Esophagus squamous epithelium (tissue), 5 donors: ENCODE measurements at places on chromosomes 3 and 15. TPM values are rescaled to one million over a fixed set of nuclear protein-coding genes. Genes with fewer than 3 reads are reported as not detected.

Gene SPTSSB
- total RNA-seq = 4.2 TPM

DNA sequence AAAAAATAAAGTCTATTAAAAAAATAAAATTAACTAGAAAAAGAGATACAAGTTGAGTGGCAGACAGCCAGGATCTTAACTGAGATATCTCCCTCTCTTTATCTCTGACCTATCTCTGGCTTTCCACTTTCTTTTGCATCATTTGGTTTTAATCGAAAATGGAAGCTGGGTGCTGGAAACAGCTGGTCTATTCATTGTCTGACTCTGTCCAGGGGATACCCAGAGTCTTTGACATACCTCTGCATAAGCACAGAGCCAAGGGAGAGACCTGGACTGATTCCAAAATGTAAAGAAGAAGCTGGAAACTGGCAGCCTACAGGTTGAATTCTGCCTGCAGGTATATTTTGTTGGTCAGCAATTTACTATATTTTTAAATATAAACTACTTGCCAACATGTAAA, 29.6 kb upstream of the CRBN start:
- H3K36me3 ChIP-seq = no peaks in the 10 kb centered on the region
- no peak overlapping the region for H3K27ac ChIP-seq
- DNase-seq = no peak
- H3K27me3 ChIP-seq = no peaks in the 10 kb centered on the region
- no peaks in the 10 kb centered on the region for H3K4me1 ChIP-seq

DNA sequence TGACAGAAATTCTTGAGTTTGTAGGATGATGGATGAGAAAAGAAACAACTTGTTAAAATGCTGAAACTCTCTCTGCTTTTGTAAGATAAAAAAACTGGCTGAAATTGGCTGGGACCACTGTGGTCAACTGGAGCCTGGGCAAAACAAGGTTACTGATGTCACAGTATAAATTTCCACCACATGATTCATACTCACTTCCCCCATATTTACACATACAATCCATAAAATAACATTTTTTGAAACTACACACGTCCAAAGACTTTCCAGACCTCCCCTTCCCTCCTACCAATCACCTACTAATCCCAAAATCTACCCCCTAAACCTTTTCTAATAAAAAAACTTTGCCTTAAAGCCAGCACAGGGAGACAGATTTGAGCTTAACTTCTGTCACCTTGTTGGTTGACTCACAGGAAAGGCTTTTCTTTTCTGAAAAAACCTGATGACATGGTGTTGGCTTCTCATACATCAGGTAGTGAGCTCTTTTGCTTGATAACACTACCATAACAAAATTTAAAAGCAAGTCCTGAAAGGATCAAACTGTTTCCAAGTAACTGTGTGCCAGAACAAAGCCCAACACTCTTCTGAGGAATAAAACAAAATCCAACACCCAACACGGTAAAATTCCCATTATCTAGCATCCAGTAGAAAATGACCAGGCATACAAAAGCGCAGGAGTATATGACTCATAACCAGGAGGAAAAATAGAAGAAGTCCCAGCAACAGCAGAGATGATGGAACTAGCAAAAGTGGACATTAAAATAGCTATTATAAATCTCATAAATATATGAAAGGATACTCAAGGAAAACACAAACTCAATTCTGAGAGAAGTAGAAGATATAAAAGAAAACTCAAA, 87.3 kb upstream of the SNRK start:
- DNase-seq = no peak
- H3K4me3 ChIP-seq = no peak overlapping the region
- H3K4me1 ChIP-seq = no peaks in the 10 kb centered on the region
- H3K27me3 ChIP-seq = peaks cover 25% of the 10 kb centered on the region
- no peak overlapping the region for H3K27ac ChIP-seq
- H3K36me3 ChIP-seq = no peaks in the 10 kb centered on the region

DNA sequence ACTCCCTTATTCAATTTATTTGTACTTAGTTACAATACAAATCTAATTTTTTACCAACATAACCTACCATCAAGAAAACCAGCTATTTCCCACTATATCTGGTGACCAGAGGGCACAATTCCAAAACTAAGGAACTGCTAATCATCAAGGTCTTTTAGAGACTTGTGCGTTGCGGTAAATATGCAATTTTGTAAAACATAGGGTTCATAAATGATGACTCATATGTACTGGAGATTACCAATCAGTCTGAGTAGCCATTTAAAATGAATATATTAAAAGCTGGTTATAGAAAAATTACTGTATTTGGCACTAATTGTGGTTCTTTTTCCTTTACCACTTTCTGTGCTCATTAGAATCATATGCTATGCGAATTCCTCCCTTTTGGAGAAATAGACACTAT, 859.6 kb downstream of the ROBO1 start:
- no peaks in the 10 kb centered on the region for H3K4me1 ChIP-seq
- H3K36me3 ChIP-seq = no peaks in the 10 kb centered on the region
- DNase-seq = no peak
- H3K4me3 ChIP-seq = no peak overlapping the region
- no peak overlapping the region for H3K27ac ChIP-seq
- H3K27me3 ChIP-seq = no peaks in the 10 kb centered on the region

DNA sequence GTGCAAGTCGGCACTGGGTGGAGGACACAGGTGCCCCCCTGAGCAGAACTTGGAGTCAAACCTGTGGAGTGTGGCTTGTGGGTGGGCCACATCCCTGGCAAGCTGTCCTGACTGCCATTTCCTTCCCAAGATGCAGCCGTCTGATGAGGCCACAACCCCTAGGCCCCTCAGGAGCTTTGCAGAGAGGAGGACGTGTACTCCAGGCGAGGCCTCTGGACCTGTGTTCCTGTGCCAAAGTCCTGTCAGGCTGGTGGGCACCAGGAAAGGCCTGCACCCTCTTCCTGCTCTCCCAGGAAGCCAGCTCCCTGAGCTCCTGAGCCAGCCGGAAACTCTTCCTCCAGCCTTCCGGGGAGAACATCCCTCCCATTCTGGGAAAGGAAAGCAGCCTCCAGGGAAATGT, 48.5 kb downstream of the CMTM6 start:
- H3K36me3 ChIP-seq = no peaks in the 10 kb centered on the region
- no peak for DNase-seq
- H3K27ac ChIP-seq = peak overlapping the region; percentile 19
- no peaks in the 10 kb centered on the region for H3K27me3 ChIP-seq
- H3K4me3 ChIP-seq = no peak overlapping the region

DNA sequence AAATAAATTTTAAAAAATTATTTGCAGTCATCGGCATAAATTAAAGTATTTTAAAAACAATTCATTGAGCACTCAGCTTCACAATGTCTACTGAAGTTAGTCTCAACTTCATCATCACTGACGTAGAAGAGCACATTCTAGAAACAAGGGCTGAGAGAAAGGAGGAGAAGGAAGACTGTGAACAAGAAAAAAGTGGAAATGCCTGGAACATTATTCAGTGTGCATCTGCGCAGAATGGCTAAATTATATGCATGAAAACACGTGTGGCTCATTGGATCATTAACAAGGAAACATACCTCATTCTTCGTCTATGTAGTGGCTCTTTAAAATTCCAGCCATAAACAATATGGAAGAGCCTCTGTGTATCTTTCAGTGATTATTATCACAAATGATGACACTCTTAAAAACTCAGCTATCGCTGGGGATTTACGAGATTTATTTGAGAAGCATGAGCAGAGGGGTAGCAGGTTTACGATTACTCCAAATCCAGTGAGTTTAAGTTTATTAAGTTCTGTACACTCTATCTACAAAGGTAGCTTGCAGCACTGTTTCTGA, 404.2 kb upstream of the CDIN1 start:
- H3K4me3 ChIP-seq = no peak overlapping the region
- no peaks in the 10 kb centered on the region for H3K36me3 ChIP-seq
- peaks cover 15% of the 10 kb centered on the region for H3K4me1 ChIP-seq
- H3K27me3 ChIP-seq = no peaks in the 10 kb centered on the region
